ENCODE measurements at places on chromosomes 3 and 15.

GRCh38 chr15:79030470-79030869 is 60.1 kb downstream of the RASGRF1 start:
- DNase-seq = no peak

DNA sequence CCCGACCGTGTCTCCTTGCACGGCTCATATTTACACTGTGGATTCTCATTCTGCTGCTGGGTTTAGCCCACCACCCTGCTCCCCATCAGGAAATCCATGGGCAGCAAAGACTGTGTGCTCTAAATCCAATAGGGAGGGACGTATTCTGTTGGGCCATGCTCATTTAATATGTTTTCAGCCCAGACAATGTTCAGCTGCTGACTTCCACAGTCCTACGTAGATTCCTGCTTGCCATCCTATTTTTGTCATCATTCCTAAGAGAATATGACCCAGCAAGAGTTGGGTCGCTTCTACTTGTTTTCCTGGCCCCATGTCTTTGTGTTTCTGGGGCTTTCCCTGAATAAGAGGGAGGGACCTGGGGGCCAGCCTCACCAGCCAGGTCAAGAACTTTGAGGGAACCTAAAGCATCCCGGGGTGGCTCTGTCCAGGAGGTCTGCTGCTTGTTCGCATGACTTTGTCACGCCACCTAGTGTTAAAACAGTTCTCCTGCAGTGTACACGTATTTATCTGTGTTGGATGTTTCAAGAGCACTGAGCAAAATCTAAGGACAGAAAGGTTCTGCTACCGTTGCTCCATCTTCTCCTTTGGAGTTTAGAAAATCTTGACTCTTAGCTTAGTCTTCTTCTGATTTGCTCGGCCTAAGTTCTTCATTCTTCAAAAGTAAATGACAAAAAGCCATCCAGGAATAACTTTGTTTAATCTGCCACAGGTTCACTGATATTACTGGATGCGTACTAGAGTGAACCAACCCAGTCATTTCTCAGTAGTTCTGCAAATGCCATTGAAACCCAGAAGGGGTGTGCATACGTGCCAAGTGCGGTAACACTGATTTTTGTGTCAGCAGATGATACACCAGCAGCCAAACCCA is 79.8 kb upstream of the NR2E3 start:
- peak; percentile 69 for DNase-seq

DNA sequence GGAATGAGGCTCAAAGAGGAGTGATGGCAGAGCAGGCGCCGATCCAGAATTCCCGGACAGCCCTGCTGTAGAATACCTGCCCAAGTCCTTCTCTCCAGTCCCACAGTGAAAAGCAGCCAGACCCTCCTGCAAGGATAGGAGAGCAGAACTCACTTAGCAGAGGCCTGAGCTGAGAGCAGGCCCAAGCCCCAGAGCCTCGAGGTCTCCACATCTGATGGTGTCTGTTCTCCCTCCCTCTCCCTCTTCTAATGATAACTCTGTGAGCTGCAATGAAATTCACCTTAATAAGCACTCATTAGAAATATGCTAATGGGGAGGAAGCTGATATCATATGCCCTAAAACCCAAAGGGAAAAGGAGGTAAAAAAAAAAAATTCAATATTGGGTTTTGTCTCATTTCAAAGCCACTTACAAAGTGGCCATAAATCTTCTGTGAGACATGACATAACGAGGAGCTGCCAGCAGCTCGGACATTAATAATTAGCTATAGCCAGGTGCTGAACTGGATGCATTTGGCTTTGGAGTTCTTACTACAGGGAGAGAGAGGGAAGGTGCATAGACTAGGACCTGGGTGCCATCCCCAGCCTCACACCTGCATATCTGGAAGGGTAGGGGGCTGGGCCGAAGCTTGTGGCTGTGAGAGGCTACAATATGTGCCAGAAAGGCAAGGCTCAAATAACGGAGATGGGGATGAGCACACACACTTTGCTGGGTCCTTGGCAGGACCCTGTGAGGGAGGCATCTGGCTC is 108.4 kb downstream of the MEGF11 start:
- no peak for DNase-seq

DNA sequence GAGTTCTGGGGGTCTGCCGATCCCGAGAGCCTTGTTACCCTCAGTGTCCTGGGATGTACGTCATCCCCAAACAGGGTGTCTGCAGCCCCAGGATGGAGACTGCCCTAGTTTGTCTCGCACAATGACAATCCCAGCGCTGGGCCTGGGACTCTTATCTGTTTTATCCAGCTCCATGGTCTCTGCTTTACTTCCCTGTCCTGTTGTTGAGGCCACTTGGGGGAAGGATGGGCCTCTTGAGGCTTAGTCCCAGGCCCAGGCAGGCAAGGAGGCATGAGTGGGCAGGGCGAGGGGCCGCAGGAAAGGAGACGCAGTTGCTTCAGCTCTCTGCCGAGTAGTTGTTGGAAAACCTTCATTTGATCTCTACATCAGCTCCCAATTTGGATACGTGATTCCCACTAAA is 17.4 kb downstream of the SMAD6 start:
- no peak for DNase-seq

DNA sequence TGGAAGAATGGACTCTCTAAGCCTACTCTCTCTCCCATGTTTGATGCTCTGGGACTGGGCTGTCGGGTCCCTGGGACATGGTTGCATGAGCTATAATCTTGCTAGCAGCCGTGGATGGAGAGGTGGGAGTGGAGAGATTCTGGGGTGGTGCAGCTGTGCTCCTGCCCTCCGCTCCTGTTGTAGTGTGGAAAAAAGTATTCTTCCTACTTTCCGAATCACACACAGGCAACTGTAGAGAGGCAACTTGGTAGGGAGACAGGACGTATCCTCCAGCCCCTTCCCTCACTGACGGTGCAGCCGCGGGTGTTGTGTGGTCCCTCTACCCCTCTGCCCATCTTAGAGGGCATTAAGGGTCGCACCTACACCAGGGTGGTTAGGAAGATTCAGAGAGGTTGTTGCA is 281.4 kb upstream of the TLE3 start:
- no peak for DNase-seq

GRCh38 chr3:55894605-55895004 is 407.5 kb upstream of the WNT5A start:
- DNase-seq = no peak

GRCh38 chr3:104952146-104952972 is 414.4 kb upstream of the ALCAM start:
- peak; percentile 45 for DNase-seq

DNA sequence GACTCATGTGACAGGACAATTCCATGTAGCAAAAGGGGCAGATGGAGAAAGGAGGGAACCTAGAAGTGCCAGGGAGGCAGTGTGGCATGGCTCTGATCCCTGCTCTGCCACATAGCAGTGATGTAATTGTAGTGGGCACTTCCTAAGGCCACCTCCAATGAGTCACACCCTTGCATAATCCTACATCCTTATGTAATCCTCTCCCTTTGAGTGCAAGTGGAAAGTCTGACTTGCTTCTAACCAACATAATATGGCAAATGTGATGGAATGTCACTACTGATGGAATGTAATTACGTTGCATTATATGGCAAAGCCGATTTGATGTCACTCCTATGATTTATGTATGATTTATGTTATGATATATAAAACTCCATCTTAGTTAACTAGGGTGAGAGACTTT is 72.9 kb upstream of the ATP2C1 start:
- peak; percentile 63 for DNase-seq
